ENCODE measurements at places on chromosomes 7 and 10.

- DNase-seq: peak; percentile 90
These were observed 1.3 kb upstream of the ARID5B start for GRCh38 chr10:61899997-61900828.

- DNase-seq: peak; percentile 48
These were observed 32.4 kb downstream of the ANXA11 start for GRCh38 chr10:80172896-80173295.

DNA sequence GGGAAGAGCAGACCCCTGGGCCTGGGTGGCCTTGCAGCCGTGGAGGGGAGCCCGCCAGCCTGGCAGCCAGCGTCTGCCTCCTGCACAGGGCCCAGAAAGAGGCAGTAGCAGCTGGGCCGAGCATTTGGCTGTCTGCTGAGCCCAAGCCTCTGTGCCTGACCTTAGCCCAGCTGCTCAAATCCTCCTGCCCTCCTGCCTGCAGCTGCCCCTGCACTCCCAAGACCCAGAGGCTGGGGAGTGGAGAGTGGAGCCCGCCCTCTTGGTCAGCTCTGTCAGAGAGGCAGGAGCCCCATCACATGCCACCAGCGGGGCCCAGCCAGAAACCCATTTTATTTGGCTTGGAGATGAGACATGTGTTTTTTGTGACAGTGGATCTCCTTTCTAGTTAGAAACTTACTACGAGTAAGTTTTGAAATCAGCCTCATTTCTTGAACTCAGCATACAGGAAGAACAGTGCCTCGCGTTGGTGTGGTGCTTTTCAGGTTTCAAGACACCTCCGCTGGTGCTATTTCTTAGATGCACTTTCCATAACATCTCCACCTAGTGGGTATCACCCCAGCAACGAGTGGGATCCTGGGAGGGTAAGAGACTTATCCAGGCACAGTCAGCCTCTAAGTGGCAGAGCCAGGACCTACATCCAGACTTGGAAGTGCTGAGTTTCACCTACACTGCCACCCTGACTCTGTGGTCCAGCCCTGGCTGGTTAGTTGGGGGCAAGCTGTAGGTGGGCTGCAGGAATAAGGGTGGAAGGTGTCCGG is 477.1 kb downstream of the RPS24 start:
- DNase-seq: no peak

DNA sequence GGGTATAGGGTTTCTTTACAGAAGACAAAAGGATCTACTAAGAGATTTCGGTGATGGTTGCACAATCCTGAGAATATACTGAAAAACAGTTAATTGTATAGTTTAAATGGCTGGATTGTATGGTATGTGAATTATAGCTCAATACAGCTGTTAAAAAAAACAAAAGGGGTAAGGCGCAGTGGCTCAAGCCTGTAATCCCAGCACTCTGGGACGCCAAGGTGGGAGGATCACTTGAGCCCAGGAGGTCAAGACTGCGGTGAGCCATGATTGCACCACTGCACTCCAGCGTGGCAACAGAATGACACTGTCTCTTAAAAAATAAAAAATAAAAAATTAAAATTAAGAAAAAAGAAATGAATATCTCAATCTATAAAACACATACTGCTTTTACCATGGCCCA is 18.5 kb downstream of the ESYT2 start:
- no peak for DNase-seq

DNA sequence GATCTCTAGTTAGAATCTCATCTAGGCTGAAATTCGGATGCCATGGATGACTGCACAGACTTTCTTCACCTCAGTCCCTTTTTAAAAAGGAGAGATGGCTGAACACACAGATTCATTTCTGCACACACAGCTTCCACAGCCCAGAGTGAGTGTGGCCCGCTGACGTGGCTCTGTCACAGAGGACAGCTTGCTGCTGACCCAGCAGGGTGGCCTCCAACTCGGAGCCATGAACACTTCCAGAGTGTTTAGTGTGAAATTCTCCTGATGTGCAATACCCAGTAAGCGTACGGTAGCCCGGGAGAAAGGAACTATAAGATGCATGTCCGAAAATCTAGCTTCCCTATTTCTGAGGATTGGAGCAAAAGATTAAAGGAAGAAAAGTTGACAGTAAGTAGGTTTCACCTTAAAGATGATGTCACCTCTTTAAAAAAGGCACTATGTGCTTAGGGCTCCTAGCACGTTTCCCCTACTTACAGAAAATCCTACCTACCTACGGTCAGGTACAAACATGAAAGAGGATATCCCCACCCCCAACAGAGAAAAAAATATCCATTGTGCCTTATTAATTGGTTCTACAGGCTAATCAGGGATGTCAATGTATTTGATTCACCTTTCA is 162.2 kb downstream of the RAPGEF5 start:
- DNase-seq: no peak

DNA sequence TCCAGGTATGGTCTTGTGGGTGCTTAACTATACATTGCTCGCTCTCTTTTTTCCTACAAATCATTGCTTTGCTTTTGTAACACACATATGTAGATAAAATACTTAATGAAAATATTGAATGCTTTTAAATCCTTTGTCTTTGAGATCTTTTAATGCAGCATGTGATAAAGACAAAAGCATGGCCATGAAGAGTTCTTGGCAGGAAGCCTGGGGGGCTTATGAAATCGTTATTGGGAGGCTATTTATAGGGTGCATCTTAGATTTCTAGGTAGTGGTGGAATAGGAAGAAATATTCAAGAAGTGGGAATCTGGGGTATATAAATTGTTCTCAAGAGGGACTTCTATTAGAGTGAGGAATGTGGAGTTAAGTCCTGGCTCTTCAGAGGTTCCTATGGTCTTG is 21.9 kb downstream of the UBE2D1 start:
- no peak for DNase-seq

GRCh38 chr10:62764011-62764410 is 40.5 kb upstream of the ADO start:
- DNase-seq: no peak

DNA sequence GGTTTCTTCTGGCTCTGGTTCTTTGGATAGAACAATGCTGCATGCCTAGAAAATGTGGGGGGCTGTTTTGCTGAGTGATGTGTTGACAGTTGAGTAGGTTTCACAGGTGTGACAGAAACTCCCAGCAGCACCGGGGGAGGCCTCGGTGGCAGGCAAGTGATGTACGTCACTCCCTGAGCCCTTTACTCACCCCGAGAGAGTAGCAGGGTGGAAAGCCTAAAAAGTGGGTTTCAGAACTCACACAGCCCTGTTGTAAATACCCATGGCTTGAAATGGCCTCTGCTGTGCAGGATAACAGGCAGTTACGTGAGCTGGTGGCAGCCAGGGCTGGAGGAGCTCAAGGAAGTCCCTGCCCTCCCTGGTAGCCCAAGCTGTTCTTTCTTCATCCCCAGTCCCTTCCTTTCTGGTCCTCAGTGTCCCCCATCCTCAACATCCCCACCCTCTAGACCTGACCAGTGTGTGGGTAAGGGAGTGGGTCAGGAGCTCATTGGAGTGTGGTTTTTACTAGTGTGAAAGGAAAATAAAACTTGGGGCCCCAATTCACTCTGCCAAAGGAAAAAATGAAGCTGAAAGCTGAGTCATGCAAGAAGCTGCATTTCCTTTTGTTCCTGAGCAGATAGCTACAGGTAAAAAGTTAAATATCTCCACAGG is 258.1 kb downstream of the STK31 start:
- DNase-seq: peak; percentile 24

GRCh38 chr7:134693256-134693655 is 46.6 kb downstream of the BPGM start:
- DNase-seq: no peak

GRCh38 chr10:47024046-47024322 is 112.8 kb downstream of the PTPN20 start:
- DNase-seq: no peak

DNA sequence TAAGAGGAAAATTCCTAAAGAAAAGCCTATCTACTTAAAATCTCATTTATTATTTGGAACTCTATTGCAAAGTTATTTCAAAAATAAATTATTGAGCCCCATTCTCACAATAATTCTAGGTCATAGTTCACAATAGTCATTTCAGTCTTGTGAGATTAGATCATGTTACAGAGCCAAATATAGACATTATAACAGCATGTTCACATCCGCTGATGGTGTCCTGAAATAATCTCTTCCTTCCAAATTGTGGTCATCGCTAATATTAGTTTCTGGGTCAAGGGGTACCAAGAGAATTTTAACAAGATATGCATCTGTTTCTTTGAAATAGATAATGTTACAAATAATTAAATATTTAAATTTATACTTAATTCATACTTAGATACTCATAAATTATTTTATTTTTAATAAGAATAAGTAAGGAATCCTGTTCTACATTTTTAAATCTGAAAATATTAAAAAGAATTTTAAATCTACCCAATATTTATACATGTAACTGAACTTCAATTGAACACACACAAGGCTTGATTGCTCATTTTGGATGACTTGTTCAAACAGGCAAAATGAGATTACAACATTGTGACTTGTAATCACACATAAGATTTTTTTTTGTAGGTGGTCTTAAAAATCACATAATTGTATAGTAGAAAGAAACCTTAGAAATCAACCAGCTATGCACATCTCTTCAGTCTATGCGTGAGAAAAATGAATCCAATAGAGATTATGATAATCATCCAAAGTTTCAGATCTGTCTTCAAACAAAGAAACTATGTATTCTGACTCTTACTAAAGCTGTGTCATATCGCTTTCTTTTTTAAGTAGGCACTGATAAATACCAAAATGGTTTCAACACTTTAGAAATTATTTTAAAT is 13.1 kb downstream of the GNAT3 start:
- DNase-seq: no peak

DNA sequence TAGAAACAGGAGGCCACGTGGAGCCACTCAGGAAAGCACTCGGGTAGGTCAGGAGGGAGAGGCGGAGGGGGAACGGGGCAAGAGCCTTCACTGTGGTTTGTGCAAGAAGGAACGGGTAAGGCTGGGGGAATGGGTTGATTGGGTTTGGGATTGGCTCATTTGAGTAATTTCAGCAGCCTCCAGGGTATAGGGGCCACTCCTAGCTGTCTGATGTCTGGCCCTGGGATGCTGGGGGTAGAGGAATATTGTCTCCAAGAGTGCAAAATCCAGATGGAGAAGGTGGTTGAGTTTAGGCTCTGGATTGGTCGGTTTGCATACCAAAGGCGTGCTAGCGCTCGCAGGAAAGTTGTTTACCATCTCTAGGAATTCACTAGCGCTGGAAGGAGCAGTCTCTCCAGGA is 47.2 kb downstream of the MYL10 start:
- DNase-seq: no peak

DNA sequence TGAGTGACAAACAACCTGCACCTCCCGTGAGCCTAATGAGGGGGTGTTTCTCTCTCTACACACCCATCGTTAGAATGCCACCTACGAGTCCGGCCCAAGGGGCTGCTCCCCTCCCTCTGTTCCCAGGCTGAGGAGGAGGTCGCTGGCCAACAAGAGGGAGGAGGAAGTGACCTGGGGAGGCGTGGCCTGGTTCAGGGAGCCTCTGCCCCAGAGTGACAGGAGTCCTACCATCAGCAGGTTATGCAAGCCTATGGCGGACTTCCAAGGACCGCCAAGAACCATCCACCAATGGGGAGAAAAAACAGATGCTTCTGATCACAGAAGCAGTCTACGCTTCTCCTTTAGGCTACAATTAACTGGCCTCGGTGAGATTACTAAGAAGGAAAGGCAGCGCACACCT is 12.3 kb upstream of the EGFR start:
- no peak for DNase-seq

DNA sequence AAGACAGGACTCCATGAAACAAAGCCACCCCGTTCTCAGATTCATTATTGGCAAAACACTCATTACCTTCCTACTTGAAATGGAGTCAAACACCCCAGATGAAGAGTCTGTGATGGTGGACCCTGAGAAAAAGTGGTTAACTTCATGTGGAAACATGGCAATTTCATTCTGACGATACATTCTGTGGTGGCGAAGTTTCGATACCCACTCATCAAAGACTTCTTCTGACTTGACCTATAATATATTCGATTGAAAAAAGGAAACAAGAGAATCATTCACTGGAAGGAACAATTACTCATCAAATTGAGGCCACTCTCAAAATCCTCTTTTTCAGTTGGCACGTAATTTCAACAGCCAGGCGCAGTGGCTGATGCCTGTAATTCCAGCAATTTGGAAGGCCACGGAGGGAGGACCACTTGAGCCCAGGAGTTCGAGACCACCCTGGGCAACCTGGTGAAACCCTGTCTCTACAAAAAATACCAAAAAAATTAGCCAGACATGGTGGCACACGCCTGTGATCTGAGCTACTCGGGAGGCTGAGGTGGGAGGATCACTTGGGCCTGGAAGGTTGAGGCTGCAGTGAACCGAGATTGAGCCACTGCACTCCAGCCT is 108.8 kb upstream of the GSDME start:
- no peak for DNase-seq

DNA sequence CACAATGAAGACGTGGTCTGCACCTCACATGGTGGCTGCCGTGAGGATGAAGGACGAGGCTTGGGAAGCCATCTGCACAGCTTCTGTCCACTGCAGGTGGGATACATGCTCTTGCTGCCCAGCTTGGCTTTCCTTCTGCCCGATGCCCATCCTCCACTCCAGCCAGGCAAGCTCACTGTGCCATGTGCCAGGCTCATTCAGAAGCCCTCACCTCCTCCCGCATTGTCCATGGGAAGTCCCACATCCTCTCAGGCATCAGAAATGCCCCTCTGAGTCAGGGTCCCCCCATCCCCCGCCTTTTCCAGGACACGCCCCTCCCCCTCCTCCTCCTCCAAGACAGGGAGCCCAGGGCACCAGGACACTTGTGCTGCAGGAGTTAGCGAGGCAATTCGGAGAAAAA is 4.6 kb upstream of the NOM1 start:
- DNase-seq: no peak

- no peak for DNase-seq
These were observed 44.2 kb downstream of the ZNF438 start for GRCh38 chr10:30987463-30987862.

- no peak for DNase-seq
These were observed 20.9 kb upstream of the CYP3A43 start for GRCh38 chr7:99806839-99807478.

- no peak for DNase-seq
These were observed 4.6 kb upstream of the ZNF22 start for GRCh38 chr10:44995914-44996669.

DNA sequence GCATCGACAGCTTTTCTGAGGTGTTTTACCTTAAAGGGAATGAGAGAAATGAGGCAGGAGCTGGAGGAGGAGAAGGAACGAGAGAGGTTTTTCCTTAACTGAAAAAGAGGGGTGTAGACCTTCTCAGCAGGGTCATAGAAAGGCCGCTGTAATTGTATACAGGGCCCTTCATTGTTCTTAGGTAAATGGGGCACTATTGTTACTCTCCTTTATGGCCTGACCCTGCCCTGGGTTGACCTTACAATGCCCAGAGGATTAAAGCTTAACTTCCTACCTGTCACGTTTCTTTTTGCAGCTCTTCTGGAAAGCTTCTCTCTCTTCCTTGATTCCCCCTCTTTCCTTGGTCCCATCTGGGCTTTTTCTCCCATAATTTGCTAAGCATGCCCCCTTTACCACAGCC is 13.7 kb upstream of the PDLIM1 start:
- DNase-seq: no peak
